ENCODE measurements at places on chromosomes 7 and 10.

GRCh38 chr10:75395066-75395931 lies 6.3 kb downstream of the ZNF503 start:
- DNase-seq, result no peak

- DNase-seq, result no peak
Measured at GRCh38 chr10:10394933-10395658, 622.6 kb upstream of the CELF2 start.

- DNase-seq, result no peak
Measured at GRCh38 chr7:32858648-32859047, 32.9 kb downstream of the KBTBD2 start.

- no peak for DNase-seq
Measured at GRCh38 chr7:19400758-19401254, 255.6 kb upstream of the FERD3L start.

- DNase-seq, result peak; percentile 61
Measured at GRCh38 chr7:140238778-140239652, 62.2 kb upstream of the KDM7A start.

GRCh38 chr7:96016056-96016586 lies 243.8 kb downstream of the DYNC1I1 start:
- no peak for DNase-seq

- DNase-seq, result no peak
Measured at GRCh38 chr7:77651575-77652162, 44.6 kb upstream of the RSBN1L start.

DNA sequence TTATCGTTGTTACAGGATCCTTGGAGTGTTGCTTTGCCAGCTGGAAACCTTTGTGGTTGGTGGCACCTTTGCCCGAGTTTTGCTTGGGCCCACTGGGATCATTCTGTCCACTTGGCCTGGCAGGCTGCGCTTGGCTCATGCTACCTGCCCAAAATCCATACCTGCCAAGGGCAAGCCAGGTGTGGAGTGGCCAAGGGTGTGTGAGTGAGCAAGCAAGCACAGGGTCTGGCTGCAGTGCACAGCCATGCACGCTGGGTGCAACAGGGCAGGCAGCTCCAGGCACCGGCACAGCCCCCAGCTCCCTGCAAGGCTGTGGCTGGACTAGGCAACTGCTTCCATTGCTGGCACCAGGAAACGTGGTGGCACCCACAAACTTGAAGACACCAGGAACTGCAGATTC lies 421.8 kb downstream of the ARL4A start:
- DNase-seq, result no peak

DNA sequence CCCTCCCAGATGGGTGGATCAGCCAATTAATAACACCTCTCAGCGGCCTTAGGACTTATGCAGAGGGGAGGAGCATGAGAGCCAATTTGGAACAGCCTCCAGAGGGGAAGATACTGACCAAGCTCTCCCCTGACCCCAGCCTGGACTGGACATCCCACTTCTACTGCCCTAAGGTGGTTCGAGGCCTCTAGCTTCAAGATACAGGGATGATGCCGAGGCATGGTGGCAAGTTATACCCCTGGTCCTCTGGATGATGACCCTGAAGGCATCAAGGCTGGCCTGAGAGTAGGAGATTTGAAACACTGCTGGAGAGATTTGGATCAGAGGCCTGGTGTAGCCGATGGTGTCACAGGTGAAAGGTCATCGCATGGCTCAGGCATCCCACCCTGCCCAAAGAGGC lies 3.2 kb downstream of the CDH23 start:
- no peak for DNase-seq

DNA sequence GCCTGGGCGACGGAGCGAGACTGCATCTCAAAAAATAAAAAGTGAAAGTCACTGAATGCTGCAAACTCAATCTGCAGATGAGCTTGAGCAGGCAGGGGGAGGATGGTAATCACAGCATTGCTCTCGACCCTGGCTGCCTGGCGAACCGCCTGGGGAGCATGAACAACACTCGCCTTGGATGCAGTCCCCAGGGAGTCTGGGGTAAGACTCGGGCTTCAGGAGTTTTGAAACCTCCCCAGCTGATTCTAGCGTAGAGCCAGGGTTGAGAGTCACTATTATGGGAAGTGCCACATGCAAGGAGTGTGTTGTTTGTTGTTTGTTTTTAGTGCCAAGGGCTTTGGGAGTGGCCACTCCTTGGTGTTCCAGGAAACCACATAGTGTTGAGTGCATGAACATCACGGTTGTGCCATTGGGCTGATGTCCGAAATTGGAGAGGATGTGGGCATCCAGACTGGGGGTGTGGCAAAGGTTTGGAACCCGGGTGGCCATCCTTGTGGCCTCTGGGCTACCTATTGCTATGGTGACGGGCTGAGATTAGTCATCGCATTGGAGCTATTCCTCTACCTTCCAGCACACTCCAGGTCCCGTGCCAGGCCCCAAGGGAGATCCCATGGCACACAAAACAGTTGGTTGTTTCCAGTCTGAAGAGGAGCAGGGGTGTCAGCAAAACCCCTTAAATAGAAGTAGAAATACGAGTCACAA lies 92.6 kb downstream of the RGS10 start:
- DNase-seq, result peak; percentile 57

DNA sequence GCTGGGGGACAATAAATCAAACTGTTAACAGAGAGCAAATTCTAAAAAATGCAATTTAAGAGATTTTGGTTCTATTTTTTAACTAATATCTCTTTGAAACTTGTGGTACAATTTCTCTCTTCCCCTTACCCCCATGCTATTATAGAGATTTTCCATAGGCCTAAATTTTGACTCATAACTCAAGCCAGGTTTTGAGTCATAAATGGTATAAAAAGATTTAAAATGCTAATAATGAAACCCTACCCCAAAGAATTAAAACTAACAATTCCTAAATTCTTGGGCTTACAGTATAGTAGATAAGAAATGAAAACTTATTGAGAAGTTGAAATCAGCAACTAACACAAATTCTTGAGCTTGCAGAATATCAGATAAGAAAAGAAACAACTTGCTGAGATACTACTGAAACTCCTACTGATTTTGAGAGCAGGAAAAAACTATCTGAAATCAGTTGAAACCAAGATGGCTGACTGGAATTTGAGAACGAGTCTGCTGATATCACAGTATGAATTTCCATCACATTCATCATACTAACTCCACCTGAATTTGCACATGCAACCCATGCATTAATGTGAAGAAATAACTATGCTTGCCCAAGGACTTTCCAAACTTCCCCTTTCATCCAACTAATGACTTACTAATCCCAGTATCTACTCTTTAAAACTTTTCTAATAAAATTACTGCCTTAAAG lies 36.3 kb downstream of the POT1 start:
- no peak for DNase-seq

DNA sequence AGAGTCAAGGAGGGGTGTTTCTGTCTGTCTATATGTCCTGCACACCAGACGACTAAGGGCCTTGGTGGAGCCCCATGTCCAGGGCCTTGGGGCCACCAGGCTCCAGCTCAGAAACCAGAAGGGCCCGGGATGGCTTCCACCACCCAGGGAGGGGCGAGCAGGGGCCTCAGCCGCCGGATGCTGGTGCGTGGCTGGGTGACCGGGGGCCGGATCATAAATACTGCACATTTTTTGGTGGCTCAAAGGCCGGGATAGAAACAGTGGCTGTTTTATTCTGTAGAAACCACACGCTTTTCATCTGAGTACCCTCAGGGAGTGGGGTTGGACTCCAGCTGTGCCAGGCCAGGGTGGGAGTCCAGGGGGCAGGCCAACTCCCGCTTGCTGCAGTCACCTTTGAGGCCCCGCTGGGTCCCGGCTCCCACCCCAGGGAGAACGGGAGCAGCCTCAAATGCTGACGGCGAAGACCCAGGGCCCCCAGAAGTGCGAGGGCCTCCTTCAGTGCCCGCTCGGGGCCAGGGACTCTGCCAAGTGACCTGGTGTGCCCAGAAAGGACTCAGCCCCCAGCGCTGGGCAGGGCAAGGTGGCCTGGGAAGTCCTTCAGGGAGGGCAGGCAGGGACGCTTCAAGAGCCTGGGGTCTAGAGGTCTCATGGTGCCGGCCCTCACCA lies 28.2 kb downstream of the PDGFA start:
- peak; percentile 59 for DNase-seq

DNA sequence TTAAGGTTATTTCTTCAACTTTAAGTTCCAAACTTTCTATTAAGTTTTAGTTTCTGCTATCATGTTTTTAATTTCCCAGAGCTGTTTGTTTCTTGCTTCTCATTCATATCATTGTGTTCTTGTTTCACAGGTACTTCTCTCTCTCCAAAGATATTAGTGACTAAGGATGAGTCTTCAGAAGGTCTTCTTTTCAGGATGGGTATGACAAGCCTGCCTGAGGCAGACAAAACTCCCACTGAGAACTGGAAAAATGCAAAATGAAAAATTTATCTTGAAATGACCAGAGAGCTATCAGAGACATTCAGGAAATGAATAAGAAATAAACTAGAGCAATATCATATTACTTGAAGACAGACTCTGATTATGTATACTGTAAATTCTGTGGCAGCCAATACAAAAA lies 110.8 kb upstream of the EGFR start:
- DNase-seq, result no peak

DNA sequence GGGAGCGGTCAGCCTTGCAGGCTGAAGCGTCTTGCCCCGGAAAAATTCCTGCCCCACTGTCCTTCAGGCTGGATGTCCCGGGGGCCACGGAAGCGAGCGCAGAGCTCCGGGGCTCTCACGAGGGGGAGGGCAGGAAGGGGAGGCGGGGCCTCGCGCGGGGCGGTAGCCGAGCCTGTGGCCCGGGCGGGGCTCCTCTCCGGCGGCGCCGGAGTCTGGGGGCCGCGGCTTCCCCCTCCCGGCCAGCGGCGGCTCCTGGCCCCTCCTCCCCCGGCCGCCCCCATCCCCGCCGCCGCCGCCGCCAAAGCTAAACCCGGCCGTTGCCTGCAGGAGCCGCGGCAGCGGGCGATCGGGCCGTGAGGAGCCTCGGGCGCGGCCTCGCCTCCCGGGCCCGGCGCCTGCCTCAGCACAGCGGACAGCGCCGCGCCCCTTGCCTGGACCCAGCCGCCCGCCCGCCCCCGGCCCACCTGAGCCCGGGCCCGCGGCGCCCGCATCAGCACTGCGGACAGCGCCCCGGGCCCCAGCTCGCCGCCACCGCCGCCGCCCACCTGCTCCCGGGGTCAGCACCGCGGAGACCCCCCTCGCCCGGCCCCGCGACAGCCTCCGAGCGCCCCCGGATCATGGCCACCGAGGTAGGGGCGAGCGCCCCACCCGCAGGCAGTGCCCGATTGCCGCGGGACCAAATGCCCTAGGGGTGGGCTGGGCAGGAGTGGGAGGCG lies at the start of gene GOLGA7B:
GOLGA7B (plus strand) TSS at position 157 of the 716 bp plus-strand sequence; CDS start at position 618, 461 bp downstream.
- no peak for DNase-seq

GRCh38 chr10:16652154-16652553 lies 130.5 kb upstream of the C1QL3 start:
- no peak for DNase-seq

- DNase-seq, result peak; percentile 81
Measured at GRCh38 chr7:98626460-98627412, 9.7 kb downstream of the NPTX2 start.

DNA sequence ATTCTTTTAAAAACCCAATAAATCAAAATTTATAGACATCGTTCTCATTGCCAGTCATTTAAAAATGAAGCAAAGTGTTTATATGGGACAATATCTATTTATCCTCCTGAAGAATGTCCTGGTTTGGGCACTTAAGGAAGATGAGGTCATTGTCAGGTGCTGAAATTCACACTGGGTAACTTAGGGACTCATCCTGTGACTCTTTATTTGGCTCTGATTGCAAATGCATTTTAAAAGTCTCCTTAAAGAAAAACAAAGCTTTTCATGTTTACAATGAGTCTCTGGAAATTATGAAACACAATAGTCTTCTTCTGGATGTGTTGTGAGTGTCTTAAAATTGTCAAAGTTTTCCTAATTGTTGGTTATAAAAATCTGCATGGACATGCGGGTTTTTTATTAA lies 69.5 kb upstream of the GPR158 start:
- no peak for DNase-seq

GRCh38 chr10:101693651-101693977 lies 1.4 kb downstream of the FBXW4 start:
- no peak for DNase-seq

- peak; percentile 54 for DNase-seq
Measured at GRCh38 chr10:62594093-62594520, 210.4 kb upstream of the ADO start.

DNA sequence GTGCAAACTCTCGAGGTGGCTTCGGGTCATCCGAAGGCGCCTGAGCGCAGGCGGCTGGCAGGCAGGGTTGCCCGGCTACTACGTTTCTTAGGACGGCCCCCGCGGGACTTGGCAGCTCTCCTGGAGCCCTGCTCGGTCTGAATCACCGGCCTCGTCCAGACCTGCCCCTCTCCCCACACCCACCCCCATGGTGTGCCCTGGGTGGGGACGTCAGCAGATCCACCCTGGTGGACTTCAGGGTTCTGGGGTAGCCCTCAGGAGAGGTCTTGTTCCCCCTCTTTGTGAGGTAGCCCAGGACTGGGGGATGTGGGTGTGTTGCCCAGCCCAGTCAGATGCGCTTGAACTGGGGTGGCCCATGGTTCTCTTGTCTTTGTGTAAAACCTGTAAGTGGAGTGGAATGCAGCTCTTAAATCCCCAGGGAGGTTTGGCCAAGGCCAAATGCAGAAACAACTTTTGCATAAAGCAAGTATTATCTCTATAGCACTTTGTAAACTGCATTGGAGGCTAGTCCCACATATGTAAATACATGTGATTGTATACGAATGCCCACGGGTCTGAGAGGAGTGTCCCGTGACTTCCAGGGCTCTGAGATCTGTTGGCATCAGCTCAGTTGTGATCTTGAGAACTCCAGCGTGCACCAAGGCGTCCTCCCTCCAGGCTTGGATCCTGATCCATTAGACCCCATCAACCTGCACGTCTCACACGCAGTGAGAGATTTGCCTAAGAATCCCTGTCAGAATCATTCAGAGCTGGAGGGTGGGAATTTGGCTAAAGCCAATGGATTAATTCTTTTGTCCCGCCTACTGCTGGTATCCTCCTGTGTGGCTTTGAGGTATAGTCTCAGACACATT lies 1.8 kb downstream of the PFKFB3 start:
- DNase-seq, result no peak

DNA sequence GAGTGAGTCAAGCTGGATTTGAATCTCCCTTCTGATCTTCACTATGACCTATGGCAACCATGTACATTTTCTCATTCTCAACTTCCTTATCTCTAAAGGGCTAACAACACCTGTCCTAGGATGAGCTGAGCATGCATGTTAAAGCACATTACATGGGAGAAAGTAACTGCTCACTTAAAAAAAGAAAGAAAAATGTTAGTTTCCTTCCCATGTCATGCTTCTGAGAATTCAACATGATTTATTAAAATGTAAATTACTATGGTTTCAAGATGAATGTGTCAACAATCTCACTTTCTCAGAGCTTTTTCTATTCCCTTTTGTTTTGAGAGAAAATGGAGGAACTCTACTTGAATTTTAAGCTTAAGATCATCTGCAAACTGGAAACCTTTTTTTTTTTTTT lies 295.3 kb downstream of the SKIDA1 start:
- DNase-seq, result no peak

DNA sequence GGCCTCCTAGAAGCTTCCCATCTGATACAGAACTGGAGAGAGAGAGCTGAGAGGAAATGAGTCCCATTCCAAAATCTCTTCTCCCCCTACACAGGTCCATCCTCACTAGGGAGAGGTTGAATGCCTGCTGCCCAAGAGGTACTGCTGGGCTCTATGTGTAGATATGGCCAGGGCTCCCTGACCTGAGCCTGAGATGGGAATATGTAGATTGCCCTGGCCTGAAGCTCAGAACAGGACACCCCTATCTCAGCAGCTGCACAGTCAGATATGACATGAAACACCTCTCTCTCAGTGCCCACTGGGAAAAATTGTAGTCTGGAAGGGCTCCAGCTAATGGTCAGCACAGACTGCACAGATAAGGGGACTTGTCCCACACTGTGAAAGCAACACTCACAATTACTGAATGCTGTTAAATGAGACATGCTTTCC lies 3.1 kb upstream of the IFIT1B start:
- no peak for DNase-seq

All from posterior cingulate gyrus (tissue), 11 donors.